ENCODE measurements at places on chromosomes 2 and 18.

GRCh38 chr2:219278655-219279150 lies 463 bp upstream of the DNAJB2 start:
- peaks cover 21% of the 10 kb centered on the region for H3K36me3 ChIP-seq
- no peaks in the 10 kb centered on the region for H3K27me3 ChIP-seq
- no peak for DNase-seq

DNA sequence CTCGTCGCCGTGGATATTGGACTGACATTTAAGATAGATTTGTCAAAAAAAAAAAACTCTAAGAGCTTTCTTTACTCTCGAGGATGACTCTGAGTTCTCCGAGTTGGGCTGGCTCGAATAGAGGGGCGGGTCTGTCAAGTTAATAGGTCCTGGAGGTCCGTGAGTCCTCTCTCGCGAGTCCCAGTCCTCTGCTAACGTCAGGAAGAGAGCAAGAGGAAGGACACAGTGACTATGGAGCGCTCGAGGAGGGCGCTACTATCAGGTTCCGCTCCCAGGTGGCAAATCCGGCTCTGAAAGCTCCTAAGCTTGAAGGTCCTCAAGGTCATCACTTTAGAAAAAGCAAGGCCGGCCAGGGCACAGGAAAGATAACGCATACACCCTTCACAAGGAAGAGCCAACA lies 404 bp upstream of the AKAIN1 start:
- peaks cover 42% of the 10 kb centered on the region for H3K27me3 ChIP-seq
- no peak overlapping the region for H3K4me3 ChIP-seq
- no peak for DNase-seq

- H3K27ac ChIP-seq, result peak overlapping the region; percentile 37
- H3K36me3 ChIP-seq, result no peaks in the 10 kb centered on the region
- H3K27me3 ChIP-seq, result peaks cover 76% of the 10 kb centered on the region
- H3K4me1 ChIP-seq, result peaks cover 30% of the 10 kb centered on the region
- DNase-seq, result no peak
- peak overlapping the region; percentile 54 for H3K4me3 ChIP-seq
Measured at GRCh38 chr18:79393635-79394533, 1.8 kb upstream of the NFATC1 start.

- H3K4me3 ChIP-seq, result no peak overlapping the region
- DNase-seq, result no peak
- H3K27me3 ChIP-seq, result no peaks in the 10 kb centered on the region
- H3K36me3 ChIP-seq, result no peaks in the 10 kb centered on the region
- H3K27ac ChIP-seq, result no peak overlapping the region
Measured at GRCh38 chr2:99970292-99970868, 172.0 kb downstream of the AFF3 start.

DNA sequence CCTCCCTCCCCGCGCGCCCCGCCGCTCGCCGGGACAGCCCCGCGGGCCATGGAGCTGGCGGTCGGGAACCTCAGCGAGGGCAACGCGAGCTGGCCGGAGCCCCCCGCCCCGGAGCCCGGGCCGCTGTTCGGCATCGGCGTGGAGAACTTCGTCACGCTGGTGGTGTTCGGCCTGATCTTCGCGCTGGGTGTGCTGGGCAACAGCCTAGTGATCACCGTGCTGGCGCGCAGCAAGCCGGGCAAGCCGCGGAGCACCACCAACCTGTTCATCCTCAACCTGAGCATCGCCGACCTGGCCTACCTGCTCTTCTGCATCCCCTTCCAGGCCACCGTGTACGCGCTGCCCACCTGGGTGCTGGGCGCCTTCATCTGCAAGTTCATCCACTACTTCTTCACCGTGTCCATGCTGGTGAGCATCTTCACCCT lies 865 bp downstream of the GALR1 start:
- no peaks in the 10 kb centered on the region for H3K4me1 ChIP-seq
- H3K27ac ChIP-seq, result no peak overlapping the region
- H3K27me3 ChIP-seq, result peaks cover 58% of the 10 kb centered on the region
- DNase-seq, result no peak
- no peak overlapping the region for H3K4me3 ChIP-seq
- no peaks in the 10 kb centered on the region for H3K36me3 ChIP-seq

DNA sequence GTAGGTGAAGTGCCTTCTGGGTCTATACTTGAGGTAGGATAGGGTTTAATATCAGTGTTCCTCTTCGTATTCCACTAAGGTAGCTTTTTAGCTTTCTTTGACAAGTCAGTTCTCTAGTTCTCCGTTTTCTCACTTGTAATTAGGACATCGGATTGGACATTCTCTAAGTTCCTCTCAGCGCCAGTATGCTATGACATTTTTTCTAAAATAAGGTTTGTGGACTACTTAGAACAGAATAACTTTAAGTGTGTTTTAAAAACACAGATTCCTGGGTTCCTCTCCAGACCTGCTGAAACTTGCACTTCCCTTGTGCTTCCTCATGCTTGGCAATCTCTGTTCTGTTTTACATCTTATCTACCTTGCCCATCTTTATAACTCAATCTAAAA lies 69.3 kb upstream of the YWHAQ start:
- no peaks in the 10 kb centered on the region for H3K4me1 ChIP-seq
- no peaks in the 10 kb centered on the region for H3K27me3 ChIP-seq
- no peak overlapping the region for H3K4me3 ChIP-seq

DNA sequence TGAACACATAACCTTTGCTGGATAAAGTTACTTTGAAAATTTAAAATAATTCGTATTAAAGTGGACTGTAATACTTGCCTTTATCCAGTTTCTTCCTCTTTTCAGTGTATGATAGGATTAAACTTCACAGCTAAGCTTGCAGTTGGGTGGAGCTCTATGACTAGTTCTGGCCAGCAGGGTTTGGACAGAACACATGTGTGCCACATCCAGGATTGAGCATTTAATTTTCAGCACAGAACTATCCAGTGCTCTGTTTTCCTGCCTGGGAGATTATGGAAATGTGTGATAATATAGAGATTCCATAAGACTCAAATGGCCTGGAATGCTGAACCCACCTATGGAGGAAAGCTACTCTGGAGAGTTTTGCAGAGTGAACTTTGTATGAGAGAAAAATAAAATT lies 200.2 kb downstream of the OSR1 start:
- H3K27me3 ChIP-seq, result no peaks in the 10 kb centered on the region
- H3K4me1 ChIP-seq, result no peaks in the 10 kb centered on the region
- no peak overlapping the region for H3K27ac ChIP-seq
- no peak for DNase-seq
- H3K4me3 ChIP-seq, result no peak overlapping the region

DNA sequence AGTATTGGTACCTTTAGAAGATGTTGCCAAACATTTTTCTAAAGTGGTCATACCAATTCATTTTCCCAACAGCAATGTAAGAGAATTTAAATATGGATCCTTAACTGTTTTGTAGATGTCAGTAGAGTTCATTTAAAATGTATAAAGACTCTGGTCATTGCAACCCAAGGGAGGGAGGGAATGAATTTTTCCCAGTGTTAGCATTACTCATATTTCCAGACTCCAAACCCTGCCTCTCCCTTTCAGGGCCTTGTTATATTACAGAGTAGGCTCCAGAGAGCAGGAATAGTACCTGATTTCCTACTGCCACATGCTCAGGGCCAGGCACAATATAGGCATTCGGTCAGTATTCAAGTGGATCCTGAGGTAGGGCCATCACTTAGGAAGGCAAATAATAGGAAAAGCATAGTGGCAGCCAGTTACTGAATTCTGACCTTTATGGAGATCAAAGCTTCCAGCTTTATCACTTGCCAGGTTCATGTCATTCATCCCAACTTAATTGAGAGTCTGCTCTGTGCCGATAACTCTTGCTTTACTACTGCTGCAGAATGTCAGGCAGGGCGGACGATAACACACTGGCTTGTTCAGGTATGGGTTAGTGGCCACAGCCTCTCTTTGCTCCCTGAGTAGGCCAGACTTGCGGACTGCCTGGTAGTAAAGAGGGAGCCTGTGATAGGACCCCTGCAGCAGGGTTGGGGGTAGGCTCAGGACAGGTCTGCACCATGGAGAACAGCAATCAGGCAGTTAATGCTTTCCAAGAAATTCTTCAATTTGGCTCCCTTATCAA lies 75.3 kb downstream of the OSBPL6 start:
- H3K4me3 ChIP-seq, result no peak overlapping the region
- H3K4me1 ChIP-seq, result no peaks in the 10 kb centered on the region
- no peak for DNase-seq
- H3K27me3 ChIP-seq, result no peaks in the 10 kb centered on the region

DNA sequence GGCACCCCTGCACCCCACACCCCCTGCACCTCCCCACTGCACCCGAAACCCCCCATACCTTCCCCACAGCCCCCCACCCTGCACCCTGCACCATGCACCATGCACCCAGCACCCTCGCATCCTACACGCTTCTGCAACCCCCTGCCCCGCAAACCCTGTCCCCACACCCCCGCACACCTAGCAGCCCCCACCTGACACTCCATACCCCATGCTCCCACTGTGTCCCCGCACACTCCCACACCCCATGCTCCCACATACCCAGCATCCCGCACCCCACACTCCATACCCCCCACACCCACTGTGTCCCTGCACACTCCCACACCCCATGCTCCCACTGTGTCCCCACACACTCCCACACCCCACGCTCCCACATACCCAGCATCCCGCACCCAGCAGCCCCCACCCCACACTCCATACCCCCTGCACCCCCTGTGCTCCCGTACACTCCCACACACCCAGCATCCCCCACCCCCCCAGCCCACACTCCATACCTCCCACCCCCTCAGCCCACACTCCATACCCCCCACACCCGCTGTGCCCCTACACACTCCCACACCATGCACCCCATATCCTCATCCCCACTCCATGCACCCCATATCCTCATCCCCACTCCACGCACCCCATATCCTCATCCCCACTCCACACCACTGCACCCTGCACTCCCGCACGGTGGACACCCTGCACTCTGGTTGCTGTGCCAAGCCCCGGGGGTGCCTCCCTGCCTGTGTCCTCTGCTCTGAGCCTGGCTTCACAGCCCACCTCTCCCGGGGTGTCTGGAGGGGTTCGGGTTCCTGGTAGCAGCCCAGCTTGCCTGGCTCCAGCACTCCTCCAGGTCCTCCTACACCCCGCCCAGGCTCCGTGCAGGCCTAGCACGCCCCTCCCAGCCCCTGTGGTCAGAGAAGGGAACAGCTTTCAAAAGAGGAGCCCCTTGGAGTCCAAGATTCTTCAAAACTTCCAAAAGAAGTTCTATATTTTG lies 93.9 kb upstream of the CTDP1 start:
- no peak overlapping the region for H3K27ac ChIP-seq
- no peaks in the 10 kb centered on the region for H3K27me3 ChIP-seq
- no peaks in the 10 kb centered on the region for H3K4me1 ChIP-seq
- H3K4me3 ChIP-seq, result no peak overlapping the region
- DNase-seq, result no peak

DNA sequence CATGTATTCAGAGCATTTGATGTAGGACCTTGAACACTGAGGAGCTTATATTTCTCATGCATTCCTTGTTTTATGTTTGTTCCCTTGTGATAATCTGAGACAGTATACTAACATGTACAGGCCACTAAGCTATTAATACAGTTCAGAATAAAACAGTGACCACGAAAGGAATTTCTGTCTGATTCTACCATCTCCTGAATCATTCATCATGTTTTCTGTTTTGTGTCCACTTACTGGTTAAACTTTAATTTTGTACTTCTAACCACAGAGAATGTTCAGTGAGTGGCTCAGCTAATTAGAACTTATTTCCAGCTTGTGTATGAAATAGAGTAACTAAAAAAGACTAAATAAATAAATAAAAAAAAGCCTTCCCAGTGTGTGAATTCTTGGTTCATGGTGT lies 110.4 kb downstream of the LRP1B start:
- no peaks in the 10 kb centered on the region for H3K27me3 ChIP-seq
- no peaks in the 10 kb centered on the region for H3K4me1 ChIP-seq
- H3K27ac ChIP-seq, result no peak overlapping the region
- H3K4me3 ChIP-seq, result no peak overlapping the region

- no peak overlapping the region for H3K4me3 ChIP-seq
Measured at GRCh38 chr2:10709290-10709939, 12.0 kb upstream of the ATP6V1C2 start.

- no peaks in the 10 kb centered on the region for H3K27me3 ChIP-seq
- H3K4me1 ChIP-seq, result peaks cover 7% of the 10 kb centered on the region
- no peaks in the 10 kb centered on the region for H3K36me3 ChIP-seq
- H3K4me3 ChIP-seq, result no peak overlapping the region
- DNase-seq, result no peak
Measured at GRCh38 chr2:151634736-151635467, 99.4 kb downstream of the NEB start.

DNA sequence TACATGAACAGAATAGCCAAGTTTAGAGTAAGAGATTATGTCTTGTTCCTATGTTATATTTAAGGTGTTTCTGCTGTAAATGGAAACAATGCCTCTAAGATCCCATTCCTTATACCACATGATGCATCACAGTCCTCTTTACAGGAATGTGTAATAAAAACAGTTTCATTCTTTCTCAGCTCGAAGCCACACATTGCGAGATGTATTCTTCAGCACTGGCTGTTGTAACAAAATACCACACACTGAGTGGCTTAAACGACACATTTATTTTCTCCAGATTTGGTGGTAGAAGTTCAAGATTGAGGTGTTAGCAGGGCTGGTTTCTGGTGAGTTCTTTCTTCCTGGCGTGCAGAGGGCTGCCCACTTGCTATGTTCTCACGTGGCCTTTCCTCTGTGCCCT lies 246.2 kb downstream of the SOCS6 start:
- no peaks in the 10 kb centered on the region for H3K36me3 ChIP-seq
- no peak overlapping the region for H3K4me3 ChIP-seq
- no peak for DNase-seq
- no peak overlapping the region for H3K27ac ChIP-seq

DNA sequence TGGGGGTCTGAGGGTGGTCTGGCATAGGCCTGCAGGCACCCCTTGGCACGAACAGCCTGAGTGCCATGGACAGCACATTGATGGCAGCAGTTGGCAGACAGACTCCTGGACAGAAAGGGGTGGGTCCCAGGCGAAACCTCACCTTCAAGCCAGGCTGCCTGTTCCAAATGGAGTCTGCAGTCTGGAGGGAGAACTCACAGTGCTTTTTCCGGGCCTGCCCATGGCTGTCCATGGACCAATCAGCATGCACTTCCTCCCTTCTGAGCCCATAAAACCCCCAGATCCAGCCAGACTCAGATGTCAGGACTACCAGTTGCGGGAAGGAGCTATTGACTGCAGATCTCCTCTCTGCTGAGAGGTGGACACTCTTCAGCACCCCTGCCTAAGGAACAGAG lies 694.6 kb upstream of the ACVR2A start:
- no peak overlapping the region for H3K27ac ChIP-seq
- H3K36me3 ChIP-seq, result no peaks in the 10 kb centered on the region
- no peaks in the 10 kb centered on the region for H3K27me3 ChIP-seq
- DNase-seq, result no peak
- no peak overlapping the region for H3K4me3 ChIP-seq

GRCh38 chr2:229130522-229130921 lies 140.6 kb downstream of the PID1 start:
- no peak for DNase-seq
- no peak overlapping the region for H3K27ac ChIP-seq
- H3K36me3 ChIP-seq, result no peaks in the 10 kb centered on the region

DNA sequence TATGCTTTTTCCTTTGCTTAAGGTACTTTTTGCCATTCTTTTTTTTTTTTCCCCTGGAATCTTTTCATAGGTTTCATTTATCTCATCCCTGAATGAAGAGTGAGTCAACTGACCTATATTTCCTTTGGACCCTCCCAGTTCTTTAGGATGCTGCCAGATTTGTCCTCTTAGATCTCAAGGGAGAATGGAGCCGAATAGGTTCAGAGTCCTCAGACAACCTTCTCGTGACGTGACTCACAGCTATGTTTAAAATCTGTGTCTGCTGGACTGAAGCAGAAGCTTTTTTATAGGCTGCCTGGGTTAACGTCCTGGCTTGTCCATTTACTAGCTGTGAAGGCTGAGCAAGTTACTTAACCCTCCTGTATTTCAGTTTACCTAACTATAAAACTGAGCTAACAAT lies 358.6 kb downstream of the DLGAP1 start:
- no peak for DNase-seq
- H3K4me1 ChIP-seq, result no peaks in the 10 kb centered on the region
- no peaks in the 10 kb centered on the region for H3K27me3 ChIP-seq
